Ascending aorta (tissue), 2 donors: ENCODE measurements at places on chromosomes 7 and 10. TPM values are rescaled to one million over a fixed set of nuclear protein-coding genes. Genes with fewer than 3 reads are reported as not detected.

The SPDYE1 gene
- not detected for total RNA-seq

The AGR3 gene
- total RNA-seq = not detected

The LRRD1 gene
- not detected for total RNA-seq

The TMEM273 gene
- 82.3 TPM for total RNA-seq

DNA sequence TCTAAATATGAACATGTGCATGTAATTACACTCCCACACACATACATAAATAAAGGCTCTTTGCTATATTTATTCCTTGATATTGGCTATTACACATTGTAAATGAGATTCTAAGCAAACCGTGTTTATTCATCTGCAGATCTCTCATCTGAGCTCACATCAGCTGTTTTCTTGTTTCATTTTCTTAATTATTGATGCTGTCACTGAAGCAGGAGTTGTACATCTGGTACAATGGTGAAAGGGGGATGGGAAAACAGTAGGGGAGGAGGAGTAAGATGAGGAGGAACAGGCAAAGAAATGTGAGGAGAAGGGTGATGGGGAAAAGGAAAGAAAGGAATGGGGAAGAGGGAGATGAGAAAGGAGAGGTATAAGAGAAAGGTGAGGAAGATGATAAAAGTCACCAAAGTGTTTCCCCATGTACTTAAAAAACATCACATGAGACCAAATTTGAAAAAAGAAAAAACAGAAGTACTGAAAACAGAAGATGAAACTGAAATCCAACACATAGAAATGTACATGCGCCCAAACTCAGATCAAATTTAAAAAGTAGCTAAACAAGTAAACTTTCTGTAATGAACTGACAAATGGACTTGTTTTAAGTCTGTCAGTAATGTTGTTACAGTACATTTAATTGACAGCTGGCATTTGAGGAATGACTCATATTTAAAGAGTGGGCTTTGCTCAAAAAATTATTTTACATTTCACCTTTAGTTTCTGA lies 472.2 kb downstream of the ARL4A start:
- no peak for DNase-seq
- H3K4me3 ChIP-seq = no peak overlapping the region
- no peak overlapping the region for H3K27ac ChIP-seq
- H3K36me3 ChIP-seq = no peaks in the 10 kb centered on the region
- H3K27me3 ChIP-seq = no peaks in the 10 kb centered on the region

DNA sequence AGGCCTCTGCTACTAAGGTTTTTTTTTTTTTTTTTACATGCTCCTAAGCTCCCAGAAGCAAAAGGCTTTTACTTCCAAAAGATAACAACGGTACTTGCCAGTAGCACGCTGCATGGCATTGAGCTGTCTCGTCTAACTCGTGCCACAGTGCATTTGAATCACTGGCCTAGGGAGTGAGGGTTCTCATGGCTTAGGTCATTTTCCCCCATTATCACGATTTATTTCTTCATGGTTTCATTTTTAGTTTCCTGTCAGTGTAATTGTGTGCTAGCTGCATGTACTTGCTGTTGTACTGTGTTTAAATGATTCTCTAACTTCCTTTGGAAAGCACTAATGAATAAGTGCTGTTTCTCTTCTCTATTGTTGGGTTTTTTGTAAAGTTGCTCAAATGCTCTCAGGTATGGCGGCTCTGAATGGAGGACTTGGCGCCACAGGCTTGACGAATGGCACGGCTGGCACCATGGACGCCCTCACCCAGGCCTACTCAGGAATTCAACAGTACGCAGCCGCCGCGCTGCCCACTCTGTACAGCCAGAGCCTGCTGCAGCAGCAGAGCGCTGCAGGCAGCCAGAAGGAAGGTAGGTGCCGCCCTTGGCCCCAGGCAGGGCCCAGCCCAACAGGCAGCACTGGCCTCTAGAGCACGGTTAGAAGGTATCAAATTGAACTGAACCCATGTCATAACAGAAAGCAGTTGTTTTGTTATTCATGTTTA lies 290.5 kb downstream of the USP6NL start:
- no peak overlapping the region for H3K4me3 ChIP-seq
- no peaks in the 10 kb centered on the region for H3K4me1 ChIP-seq
- H3K27me3 ChIP-seq = no peaks in the 10 kb centered on the region
- DNase-seq = no peak

DNA sequence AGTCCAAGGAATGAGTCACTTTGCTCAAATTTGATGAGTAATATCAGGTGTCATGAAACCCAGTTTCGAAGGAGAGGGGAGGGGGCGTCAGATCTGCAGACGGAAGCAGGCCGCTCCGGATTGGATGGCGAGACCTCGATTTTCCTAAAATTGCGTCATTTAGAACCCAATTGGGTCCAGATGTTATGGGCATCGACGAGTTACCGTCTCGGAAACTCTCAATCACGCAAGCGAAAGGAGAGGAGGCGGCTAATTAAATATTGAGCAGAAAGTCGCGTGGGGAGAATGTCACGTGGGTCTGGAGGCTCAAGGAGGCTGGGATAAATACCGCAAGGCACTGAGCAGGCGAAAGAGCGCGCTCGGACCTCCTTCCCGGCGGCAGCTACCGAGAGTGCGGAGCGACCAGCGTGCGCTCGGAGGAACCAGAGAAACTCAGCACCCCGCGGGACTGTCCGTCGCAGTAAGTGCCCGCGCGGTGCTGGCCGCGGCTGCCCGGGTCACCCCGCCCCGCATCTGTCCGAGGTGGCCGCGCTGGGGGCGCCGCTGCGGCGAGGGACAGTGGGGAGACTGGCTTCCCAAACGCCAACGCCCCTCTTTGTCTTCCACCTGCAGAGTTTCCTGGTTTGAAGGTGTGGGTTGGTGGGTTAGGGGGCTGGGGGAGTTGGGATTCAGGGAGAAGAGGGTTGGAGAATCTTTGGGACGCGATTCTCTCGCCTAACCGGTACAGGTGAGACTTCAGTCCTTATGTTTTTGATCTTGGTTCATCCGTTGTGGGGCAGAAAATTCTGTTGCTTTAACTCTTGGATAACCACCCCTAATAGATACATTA lies at the start of gene TAC1:
TAC1 (plus strand) TSS at position 351 of the 829 bp plus-strand sequence. CDS start 527 bp downstream, outside the sequence.
- H3K27ac ChIP-seq = no peak within 1 kb of the TSS
- H3K27me3 ChIP-seq = no peaks in the 10 kb centered on the region
- no peaks in the 10 kb centered on the region for H3K4me1 ChIP-seq
- DNase-seq = no peak
- H3K4me3 ChIP-seq = peak within 1 kb of the TSS; percentile 26
- H3K36me3 ChIP-seq = no peaks in the 10 kb centered on the region

DNA sequence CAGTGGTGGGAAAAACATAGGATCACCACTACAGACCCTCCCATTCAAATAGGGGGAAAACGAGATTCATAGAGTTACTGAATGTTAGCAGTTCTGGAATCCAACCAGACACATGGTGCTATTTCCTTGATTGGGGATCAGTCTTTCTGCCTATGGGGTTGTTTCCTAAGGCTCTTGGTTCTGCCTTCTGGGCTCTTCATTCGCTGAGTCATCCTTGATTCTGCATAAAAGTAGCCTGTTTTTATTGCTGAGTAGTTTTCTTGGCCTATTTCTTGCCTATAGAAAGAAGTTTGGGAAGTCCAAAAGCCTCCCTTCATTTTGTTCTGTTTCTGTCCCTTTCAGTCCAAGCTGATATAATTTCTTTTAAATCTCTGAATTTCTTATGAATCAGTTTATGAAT lies 99.3 kb upstream of the OIT3 start:
- no peaks in the 10 kb centered on the region for H3K4me1 ChIP-seq
- H3K27me3 ChIP-seq = no peaks in the 10 kb centered on the region
- no peak overlapping the region for H3K27ac ChIP-seq
- no peak overlapping the region for H3K4me3 ChIP-seq
- DNase-seq = no peak

DNA sequence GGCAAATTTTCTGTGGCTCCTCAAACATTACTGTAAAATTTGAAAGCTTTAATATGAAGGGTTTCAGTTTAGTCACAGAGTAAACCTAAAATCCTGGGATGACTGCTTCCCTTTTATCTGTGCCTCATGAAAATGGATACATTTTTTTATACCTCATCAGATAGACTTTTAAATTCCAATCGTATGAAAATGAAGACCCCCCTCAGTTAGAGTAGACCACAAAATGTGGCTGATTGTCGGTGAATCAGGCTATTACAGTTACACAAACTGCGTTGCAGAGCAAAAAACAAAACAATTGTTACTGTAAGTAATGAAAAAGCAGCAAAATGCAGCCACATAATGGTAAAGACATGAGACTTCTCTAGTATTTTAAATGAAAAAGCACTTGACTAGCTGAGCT lies 296.2 kb downstream of the CNTNAP2 start:
- H3K4me3 ChIP-seq = no peak overlapping the region
- H3K4me1 ChIP-seq = no peaks in the 10 kb centered on the region
- H3K36me3 ChIP-seq = no peaks in the 10 kb centered on the region
- DNase-seq = no peak
- no peaks in the 10 kb centered on the region for H3K27me3 ChIP-seq

DNA sequence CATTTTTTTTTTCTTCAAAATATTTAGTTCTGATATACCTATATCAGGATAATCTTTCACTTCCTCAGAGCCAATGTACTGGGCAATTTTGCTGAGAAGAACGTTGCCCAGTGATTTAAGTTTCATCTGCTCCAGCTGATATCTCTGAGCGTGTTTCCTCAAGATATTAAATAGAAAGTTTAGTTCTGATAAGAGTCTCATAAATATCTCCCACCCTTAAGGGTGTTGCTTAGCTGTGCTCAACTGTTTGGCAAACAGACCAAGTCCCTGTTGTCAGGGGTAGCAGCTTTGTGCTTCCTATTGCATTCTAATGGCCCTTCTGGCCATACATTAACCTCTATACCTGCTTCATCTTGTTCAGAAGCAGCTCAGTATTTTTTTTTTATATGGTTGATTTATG lies 84.7 kb upstream of the GPR141 start:
- H3K27ac ChIP-seq = no peak overlapping the region
- no peak overlapping the region for H3K4me3 ChIP-seq
- H3K36me3 ChIP-seq = no peaks in the 10 kb centered on the region
- H3K4me1 ChIP-seq = no peaks in the 10 kb centered on the region
- no peaks in the 10 kb centered on the region for H3K27me3 ChIP-seq

DNA sequence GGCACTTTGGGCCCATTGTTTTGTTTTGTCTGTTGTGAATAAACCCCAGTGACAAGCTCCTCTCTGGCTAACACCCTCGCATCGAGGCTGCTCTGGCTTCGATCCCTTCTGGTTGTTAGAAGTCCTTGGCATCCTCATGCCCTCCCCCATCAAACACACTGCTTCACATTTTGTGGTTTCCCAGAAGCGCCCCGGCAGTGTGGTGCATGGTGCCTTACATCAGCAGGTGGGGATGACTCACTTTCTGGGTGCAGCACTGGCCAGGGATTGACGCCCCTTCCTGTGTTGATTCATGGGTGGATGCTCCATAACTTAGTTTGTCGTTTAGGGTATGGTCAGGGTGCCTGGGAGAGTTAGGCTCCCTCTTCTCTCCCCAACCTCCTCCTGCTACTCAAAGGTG lies 51.4 kb downstream of the PLPP4 start:
- H3K36me3 ChIP-seq = no peaks in the 10 kb centered on the region
- no peak for DNase-seq
- H3K27ac ChIP-seq = no peak overlapping the region
- H3K4me3 ChIP-seq = no peak overlapping the region
- H3K4me1 ChIP-seq = no peaks in the 10 kb centered on the region

DNA sequence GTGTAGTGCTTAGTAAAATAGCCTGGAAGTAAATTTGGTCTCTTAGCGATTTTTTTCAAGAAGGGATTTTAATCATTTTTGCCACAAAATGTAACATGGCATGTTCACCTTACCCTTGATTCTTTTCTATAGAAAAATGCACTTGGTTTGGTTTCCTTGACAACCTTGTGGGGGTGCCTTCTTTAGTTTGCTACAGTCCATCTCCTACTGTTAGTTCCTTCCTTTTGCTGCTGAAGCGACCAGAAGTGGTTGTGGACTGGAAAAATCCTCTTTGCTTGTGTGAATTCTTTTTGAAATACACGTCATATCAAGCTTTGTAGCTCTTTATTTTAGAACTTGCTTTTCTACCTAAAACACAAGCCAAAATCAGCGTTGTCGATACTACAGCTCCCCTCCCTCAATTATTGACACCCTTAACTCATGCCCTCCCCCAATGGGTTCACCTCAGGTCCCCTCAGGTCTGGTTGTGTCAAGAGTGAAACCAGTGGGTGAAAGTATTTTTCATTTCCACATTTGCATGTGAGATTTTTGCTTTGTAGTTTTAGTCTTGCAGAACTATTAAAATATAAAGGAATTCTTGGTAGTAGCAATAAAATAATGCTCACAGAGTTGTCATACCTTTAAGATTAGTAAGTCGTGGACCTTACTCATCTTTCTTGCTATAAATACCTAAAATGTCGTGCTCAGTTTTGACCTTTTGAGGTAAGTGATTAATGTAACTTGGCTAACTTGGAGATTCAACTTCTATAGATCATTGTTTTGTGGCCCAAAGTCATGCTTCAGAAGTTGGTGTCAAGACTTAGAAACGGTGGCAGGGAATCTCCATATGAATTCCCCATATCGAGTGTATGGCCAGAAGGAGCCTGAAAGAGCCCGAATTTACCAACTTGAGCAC lies 1.5 kb downstream of the ACTR3B start:
- no peaks in the 10 kb centered on the region for H3K36me3 ChIP-seq
- peaks cover 2% of the 10 kb centered on the region for H3K4me1 ChIP-seq
- DNase-seq = no peak
- H3K4me3 ChIP-seq = no peak overlapping the region
- H3K27ac ChIP-seq = no peak overlapping the region
- H3K27me3 ChIP-seq = no peaks in the 10 kb centered on the region

DNA sequence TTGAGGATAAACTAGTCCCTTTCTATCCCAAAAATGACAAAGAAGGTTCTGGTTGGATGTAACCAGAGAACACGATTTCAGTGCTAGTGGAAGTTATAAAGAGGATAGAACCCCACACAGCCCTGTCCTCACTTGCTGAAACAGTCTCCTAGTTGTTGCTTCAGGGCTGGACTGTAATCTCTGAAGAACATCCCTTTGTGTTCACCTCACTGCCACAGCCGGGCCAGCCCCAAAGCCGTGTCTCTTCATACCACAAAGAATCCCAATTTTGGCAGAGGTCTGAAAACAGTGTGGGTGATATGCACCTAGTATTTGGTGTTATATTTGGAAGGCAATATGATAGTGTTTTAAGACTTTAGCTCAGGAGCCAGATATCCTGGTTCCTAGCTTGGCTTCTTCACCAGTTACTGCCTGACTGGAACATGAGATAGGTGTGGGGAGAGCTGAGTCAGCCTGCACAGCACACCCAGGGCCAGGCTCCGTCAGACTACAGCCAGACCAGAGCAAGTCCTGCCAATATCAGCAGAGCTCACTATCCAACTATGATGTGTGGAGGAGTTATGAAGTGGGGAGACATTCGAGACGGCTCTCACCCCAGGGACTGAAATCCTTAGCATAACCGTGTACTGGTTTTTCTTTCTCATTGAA lies 21.2 kb downstream of the CYP3A4 start:
- H3K4me3 ChIP-seq = no peak overlapping the region
- H3K27me3 ChIP-seq = no peaks in the 10 kb centered on the region
- DNase-seq = no peak
- no peaks in the 10 kb centered on the region for H3K36me3 ChIP-seq
- H3K27ac ChIP-seq = peak overlapping the region; percentile 38
- no peaks in the 10 kb centered on the region for H3K4me1 ChIP-seq
